Progenitor cell of endocrine pancreas (in vitro differentiated cells): ENCODE measurements at places on chromosomes 12 and 14. TPM values are rescaled to one million over a fixed set of nuclear protein-coding genes. Genes with fewer than 3 reads are reported as not detected.
A peak's percentile ranks its signal among the peaks of the same experiment; 100 is the strongest.

DNA sequence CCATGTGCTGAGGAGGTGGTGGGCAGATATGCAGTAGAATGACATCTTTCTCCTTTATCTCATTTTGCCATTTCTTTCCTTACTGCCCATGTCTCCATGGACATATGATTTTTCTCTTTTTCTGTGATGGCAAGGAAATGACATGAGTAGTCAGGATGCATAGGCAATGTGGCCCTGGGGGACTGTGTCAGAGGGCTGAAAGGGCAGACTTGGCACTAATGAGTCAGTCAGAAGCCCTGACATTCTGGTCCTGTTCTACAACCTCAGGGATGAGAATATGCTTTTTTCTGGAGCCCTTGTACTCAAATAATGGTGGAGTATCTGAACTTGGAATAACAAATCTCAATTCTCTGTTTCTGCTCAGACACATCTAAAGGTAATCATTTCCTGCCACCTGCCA lies 167.8 kb downstream of the TMEM117 start:
- peaks cover 6% of the 10 kb centered on the region for H3K36me3 ChIP-seq
- no peak overlapping the region for H3K4me3 ChIP-seq
- no peaks in the 10 kb centered on the region for H3K27me3 ChIP-seq
- DNase-seq: no peak
- H3K4me1 ChIP-seq: no peaks in the 10 kb centered on the region

DNA sequence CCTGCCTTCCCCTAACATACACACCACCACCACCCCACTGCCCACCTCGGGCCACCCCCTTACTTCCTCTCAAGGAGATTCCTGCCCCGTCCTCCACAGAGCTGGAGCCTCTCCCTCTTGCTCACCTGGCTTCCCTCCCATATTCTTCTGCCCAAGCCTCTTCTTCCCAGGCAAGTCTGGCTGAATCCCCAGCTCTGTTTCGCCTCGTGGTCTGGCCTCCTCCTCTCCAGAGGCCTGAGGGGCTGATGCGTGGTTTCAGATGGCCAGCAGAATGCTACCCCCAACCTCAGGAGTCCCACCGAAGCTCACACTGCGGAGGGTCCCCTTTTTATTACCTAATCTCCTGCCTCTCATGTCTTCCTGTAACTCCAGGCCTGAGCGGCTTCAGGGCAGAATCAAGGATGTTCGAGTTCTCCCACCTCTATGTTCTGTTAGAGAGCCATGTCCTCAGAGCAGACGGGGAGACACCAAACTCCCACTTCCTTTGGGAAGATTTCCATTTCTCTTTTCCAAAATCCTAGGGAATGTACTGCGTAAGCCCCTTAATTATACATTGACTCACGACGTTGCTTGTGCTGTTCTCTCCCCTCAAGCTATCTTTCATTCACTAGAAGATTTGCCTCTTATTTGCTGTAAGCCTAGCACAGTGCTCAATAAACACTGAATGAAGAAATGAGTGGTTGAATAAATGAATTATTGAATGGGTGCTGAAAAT lies 33.9 kb upstream of the LTBP2 start:
- H3K27ac ChIP-seq: peak overlapping the region; percentile 67
- H3K4me1 ChIP-seq: no peaks in the 10 kb centered on the region
- no peaks in the 10 kb centered on the region for H3K27me3 ChIP-seq

DNA sequence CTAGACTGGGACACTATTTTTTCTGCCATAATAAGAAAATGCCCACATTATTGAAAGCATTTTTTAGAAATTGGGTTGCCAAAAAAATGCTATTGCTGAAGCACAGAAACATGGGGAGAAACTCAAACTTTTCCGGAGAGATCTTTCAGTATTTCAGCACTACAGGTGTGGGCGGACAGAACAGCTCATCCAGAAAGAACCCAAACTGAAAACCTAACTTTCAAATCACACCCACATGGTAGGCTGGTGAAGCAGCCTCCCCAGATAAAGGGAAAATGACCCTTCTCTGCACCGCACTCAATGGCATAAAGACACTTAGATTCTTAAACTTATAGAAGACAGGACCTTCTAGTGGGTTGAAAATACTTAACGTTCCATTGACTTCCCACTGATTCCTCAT lies 62.3 kb upstream of the TMPO start:
- peaks cover 17% of the 10 kb centered on the region for H3K27me3 ChIP-seq
- no peak overlapping the region for H3K4me3 ChIP-seq
- no peak overlapping the region for H3K27ac ChIP-seq
- H3K4me1 ChIP-seq: peaks cover 1% of the 10 kb centered on the region
- no peak for DNase-seq

GRCh38 chr14:60622917-60623257 lies 26.4 kb downstream of the SIX1 start:
- H3K4me1 ChIP-seq: peaks cover 23% of the 10 kb centered on the region
- DNase-seq: no peak
- no peaks in the 10 kb centered on the region for H3K27me3 ChIP-seq
- H3K4me3 ChIP-seq: no peak overlapping the region
- no peak overlapping the region for H3K27ac ChIP-seq

- H3K27ac ChIP-seq: no peak overlapping the region
- peaks cover under 1% of the 10 kb centered on the region for H3K4me1 ChIP-seq
- H3K27me3 ChIP-seq: no peaks in the 10 kb centered on the region
- DNase-seq: no peak
These were observed 42.9 kb upstream of the STK38L start for GRCh38 chr12:27201169-27201568.

- no peaks in the 10 kb centered on the region for H3K36me3 ChIP-seq
- peaks cover 11% of the 10 kb centered on the region for H3K4me1 ChIP-seq
- DNase-seq: no peak
- no peaks in the 10 kb centered on the region for H3K27me3 ChIP-seq
These were observed 110.6 kb downstream of the BMP4 start for GRCh38 chr14:53845813-53846693.

DNA sequence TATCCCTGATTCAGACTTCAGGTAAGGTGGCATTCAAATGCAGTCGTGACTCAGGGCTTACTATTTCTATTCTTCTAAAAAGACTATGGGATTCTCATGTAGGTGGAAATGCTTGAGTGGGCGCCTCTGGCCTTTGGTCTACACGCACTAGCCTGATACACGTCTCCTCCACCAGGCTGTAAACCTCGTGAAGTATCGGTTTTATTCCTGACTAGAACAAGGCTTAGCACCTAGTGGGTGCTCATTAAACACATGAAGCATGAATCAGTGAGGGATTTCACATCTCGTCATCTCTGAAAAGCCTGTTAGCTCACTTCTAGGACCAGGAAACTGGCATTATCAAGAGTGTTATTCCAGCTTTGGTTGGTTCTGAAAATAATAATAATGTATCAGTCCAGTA lies 17.7 kb upstream of the HNF1A start:
- H3K27ac ChIP-seq: no peak overlapping the region
- no peaks in the 10 kb centered on the region for H3K27me3 ChIP-seq
- peaks cover 2% of the 10 kb centered on the region for H3K36me3 ChIP-seq
- no peak for DNase-seq
- peaks cover 8% of the 10 kb centered on the region for H3K4me1 ChIP-seq
- no peak overlapping the region for H3K4me3 ChIP-seq

GRCh38 chr12:68067762-68068376 lies 78.6 kb downstream of the IFNG-AS1 start:
- no peaks in the 10 kb centered on the region for H3K27me3 ChIP-seq
- peaks cover 2% of the 10 kb centered on the region for H3K36me3 ChIP-seq
- no peaks in the 10 kb centered on the region for H3K4me1 ChIP-seq
- no peak for DNase-seq
- H3K4me3 ChIP-seq: no peak overlapping the region

DNA sequence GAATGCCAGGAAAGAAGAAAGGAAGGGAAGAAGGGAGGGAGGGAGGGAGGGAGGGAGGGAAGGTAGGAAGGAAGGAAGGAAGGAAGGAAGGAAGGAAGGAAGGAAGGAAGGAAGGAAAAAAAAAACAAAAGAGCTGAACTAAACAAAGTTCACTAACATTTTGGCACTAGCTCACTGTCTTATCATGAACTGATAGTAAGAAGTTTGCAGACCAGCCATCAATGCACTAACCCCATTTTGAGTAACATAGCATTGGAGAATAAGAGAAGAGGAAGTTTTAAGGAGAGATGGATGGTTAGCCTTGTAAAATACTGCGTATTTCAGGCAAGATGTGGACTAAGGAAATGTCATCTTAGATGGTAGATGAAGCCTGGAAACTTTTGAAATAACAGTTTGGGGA lies 1136.0 kb downstream of the FLRT2 start:
- H3K27ac ChIP-seq: no peak overlapping the region
- H3K27me3 ChIP-seq: no peaks in the 10 kb centered on the region
- no peak for DNase-seq

GRCh38 chr12:75269209-75269608 lies 59.6 kb upstream of the KCNC2 start:
- no peak overlapping the region for H3K4me3 ChIP-seq
- no peak for DNase-seq
- no peak overlapping the region for H3K27ac ChIP-seq
- H3K36me3 ChIP-seq: no peaks in the 10 kb centered on the region
- H3K4me1 ChIP-seq: peaks cover 7% of the 10 kb centered on the region
- H3K27me3 ChIP-seq: no peaks in the 10 kb centered on the region

DNA sequence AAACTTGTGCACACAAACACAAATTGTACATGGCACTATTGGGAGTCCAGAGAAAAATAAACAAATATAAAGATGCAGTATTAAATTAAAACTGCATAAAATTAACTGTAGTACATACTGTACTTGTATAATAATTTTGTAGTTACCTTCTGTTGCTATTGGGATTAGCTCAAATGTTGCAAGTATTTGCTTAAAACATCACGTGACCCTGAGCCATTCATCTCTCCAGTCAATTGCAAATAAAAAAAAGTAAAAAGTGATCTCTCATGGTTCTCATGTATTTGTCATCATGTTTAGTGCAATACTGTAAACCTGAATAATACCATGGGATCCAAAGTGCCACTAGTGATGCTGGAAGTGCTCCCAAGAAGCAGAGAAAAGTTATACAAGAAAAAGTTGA lies 88.1 kb upstream of the NAV3 start:
- H3K4me1 ChIP-seq: no peaks in the 10 kb centered on the region
- no peaks in the 10 kb centered on the region for H3K27me3 ChIP-seq
- H3K27ac ChIP-seq: no peak overlapping the region
- DNase-seq: no peak
- H3K4me3 ChIP-seq: no peak overlapping the region

DNA sequence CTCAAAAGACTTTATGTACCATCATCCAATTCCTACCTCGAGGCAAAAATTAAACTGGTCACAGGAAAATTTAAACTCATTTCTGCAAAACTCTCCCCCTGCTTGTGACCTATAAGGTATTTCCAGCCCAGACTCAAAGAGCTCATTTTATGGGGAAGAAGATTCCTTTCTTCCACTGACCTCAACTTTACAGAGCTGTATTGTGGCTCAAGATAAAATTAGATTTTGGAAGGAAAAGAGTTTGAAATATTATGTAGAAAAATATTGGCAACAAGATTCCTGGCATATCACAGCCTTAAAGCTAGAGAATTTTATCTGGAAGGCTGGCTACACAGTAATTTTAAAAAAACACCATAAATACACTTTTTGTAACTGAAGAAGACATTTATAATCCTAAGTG lies 91.7 kb downstream of the STXBP6 start:
- no peaks in the 10 kb centered on the region for H3K27me3 ChIP-seq
- H3K4me1 ChIP-seq: peaks cover 24% of the 10 kb centered on the region
- DNase-seq: no peak
- H3K36me3 ChIP-seq: no peaks in the 10 kb centered on the region

HCAR1 gene
- total RNA-seq: 0.22 and 0.62 TPM in 2 replicates

PACS2 gene
- 177 and 193 TPM in 2 replicates for total RNA-seq

RILPL1 gene
- 25.4 and 26.2 TPM in 2 replicates for total RNA-seq

PTCSC3 gene
- not detected in 2 replicates for total RNA-seq

LYZ gene
- 8.8 and 11.1 TPM in 2 replicates for total RNA-seq

SAMD4A gene
- total RNA-seq: 9.1 and 10.8 TPM in 2 replicates

ANHX gene
- not detected in 2 replicates for total RNA-seq

CNTN1 gene
- 3.1 and 3.6 TPM in 2 replicates for total RNA-seq
